Suppressor macrophage treated with lipopolysaccharide for 1 hour (primary cell): ENCODE measurements at places on chromosomes 4 and X.
A peak's percentile ranks its signal among the peaks of the same experiment; 100 is the strongest.

- no peak for DNase-seq
These were observed 100.4 kb downstream of the HMX1 start for GRCh38 chr4:8771258-8771590.

- no peak for DNase-seq
These were observed 24.6 kb downstream of the UGT2B7 start for GRCh38 chr4:69120870-69121269.

DNA sequence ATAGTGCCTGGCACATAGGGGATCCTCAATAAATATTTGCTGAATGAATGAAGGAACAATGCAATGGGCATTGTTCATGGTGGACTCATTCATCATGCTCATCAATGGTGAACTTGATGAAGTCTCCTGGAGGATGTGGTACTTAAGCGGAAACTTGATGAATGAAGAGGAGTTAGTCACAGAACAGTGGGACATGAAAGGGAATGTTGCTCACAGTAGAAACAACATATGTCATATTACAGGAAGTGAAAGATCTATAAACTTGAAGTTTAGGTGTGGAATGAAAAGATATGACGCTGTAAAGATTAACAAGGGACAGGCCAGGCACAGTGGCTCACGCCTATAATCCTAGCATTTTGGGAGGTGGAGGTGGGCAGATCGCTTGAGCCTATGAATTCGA is 224.1 kb downstream of the PPP3CA start:
- DNase-seq, result no peak

DNA sequence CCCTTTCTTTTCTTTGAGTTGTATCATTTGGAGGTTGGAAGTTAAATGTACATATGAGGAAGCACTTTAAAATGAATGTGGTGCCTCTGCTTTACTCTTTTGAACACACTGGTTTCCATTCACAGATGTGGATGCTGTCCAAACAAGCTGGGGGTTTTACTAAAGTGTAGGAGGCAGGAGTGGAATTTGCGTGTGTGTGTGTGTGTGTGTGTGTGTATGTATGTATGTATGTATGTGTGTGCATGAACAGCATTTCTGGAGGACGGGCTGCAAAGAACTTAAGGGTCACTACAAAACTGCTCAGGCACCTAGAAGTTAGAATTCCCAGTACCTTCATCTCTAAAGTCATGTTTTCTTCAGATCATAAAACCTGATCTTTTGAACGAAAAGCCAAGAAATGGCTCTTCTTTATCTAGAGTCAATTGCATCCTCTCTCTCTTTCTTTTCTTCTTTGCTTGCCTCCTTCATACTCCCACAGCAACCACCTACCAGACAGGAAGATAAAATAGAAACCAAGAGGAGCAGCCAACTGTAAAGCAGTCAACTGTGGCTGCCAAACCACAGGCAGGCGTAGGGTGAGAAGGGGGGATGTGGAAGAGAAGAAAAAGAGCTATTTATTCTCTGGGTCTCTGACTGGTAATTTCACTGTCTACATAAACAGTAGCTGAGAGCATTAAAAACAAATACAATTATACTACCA is 177.0 kb upstream of the RASGEF1B start:
- no peak for DNase-seq

- no peak for DNase-seq
These were observed 905.3 kb upstream of the INTU start for GRCh38 chr4:126727461-126727860.

DNA sequence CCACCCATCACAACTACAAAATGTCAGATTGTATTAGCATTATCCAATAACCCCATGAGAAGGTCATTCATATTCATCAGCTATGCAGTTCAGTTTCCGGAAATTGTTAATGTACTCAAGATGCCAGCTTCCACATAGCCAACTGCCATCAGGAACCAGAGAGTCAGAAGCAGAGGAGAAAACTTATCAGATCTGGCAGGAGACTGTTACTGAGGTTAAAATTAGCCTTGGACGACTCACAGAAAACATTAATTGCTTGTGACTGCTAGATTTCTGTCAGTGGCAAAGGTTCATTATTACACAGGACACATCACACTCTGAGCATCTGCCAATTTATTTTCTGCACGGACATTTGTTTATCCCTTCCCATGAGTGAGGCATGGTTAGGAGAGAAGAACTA is 352.8 kb downstream of the DHRSX start:
- DNase-seq, result no peak

DNA sequence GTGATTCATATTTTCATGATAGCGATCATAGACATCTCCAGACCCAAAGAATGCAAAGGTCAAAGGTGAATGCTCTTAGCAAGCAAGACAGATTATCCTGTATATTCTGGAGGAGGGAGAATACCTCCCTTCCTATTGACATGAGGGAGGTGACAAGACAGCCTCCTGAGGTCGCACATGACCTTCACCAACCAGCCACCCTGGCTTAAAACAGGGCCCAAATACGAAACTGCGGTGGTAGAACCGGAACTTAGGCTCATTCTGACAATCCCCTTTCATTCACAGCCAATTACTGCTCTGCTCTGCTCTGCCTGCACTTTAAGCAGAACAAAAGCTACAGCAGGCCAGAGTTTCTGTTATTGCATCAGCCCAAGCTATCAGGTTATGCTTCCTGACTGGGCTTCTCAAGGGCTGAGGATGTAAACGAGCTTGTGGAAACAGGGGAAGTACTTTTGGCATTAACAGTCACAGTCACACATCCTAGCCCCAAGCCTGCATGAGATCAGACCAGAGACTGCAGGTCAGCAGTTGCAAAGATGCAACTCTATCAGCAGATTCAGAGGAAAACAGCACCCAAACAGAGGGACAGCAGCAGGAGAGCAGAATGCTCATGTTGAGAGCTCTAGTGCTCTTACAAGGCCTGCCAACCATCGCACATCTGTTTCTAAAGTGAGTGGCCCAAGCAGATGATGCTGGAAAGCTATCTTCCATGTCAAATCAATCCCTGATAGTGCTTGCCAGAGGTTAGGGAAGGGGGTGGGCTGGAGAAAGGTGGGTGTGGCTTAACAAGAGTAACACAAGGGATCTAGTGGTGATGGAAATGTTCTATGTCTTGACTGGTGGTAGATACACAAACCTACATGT is 51.3 kb upstream of the MAP3K15 start:
- DNase-seq, result peak; percentile 80

DNA sequence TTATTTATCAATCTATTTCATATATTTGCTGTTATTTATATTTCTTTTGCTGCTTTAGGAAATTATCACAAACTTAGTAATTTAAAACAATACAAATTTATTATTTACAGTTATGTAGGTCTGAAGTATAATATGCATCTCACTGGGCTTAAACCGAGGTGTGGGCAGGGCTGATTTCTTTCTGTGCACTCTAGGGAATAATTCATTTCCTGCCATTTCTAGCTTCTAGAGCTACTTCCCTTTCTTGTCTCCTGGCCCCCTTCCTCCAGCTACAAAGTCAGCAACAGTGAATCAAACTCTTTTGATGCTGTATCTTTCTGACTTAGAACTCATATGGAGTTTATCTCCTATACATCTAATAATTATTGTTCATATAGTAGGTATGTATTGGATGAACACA is 303.5 kb upstream of the ARSJ start:
- no peak for DNase-seq

GRCh38 chrX:24963823-24964222 is 51.9 kb downstream of the ARX start:
- no peak for DNase-seq

DNA sequence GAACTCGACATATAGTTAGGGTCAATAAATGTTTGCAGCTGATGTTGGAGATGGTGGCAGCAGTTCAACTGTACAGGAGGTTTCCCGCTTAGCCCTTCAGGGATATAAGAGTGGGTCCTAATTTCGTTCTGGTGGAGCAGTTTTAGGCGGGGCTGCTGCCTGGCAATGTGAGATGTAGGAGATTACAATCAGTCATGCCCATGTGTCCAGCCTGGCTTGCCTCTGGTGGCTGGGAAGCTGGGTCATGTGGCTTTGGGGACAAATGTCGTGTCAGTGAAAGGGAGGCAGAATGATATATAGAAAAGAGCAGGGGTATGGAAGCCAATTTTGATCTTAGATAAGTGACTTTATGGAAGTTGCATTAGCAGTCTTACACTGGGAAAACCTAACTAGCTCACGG is 129.4 kb downstream of the CLCN4 start:
- no peak for DNase-seq

DNA sequence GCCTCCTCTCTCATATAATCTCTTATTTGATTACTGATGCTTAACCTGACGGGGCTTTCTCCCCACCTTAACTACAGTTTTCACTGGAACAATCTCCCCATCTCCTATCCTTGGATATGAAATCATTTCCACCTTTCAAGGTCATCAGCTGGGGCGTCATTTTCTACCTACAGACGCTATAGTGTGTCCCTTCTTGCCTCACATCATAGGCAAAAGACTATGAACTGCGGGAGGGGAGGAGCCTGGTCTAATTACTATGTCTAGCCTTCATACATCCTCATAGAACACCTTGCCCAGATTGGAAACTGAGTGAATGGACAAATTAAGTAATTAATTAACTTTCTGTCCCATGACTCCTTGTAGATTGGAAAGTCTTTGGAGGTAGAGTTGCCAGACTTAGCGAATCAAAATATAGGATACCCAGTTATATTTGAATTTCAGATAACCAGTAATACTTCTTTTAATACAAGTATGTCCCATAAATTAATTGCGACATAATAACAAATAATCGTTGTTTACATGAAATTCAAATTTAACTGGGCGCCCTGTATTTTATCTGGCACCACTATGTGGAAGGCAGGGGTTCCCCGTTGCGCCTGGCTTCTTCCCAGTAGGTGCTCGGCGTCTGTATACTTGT is 752 bp upstream of the ATP6AP2 start:
- DNase-seq, result no peak

- DNase-seq, result no peak
These were observed 14.7 kb downstream of the S100G start for GRCh38 chrX:16664626-16665025.

- no peak for DNase-seq
These were observed 959.0 kb downstream of the C4orf33 start for GRCh38 chr4:130054908-130055307.

- DNase-seq, result peak; percentile 65
These were observed 4.8 kb upstream of the HGFAC start for GRCh38 chr4:3436798-3437581.

DNA sequence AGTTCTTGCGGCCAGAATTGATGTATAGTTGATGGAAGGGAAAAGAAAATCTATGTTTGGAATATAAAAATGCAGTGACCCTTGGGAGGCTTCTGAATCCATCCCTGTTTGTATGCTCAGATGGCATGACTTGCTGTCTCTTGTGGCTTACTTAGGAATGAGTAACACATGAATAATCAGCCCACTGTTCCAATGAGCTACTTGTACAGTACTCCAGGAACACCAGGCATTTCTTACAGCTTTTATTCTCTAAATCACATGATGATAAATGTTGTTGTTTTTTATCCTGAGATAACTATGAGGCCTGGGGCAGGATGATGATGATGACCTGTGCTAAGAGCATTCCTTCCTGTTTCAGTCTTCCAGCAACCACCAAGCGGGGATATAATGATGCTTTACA is 18.9 kb downstream of the TMPRSS11E start:
- no peak for DNase-seq

DNA sequence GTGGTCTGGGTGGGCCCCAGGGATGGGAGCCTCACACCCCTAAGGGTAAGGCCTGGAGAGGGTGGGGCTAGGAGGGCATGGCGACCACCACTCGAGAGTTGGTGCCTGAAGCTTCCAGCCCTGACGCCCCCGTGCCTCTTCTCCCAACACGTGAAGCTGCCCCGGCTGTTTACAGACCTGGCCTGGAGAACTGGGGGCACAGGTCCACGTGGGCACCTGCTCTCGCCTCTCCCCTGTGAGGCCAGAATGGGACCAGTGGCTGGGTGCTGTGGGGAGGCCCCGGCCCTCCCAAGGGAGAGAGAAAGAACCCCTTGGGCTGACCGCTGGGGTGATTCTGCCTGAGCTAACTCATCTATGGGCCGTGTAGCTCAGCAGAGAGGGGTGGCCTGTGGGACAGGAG is 15.5 kb downstream of the NAT8L start:
- DNase-seq, result no peak
